Fibroblast of skin of left biceps (primary cell): ENCODE measurements at places on chromosomes 16 and 17.

GRCh38 chr17:81000631-81001357 is 9.2 kb downstream of the CHMP6 start:
- DNase-seq: no peak

- DNase-seq: no peak
Observed at GRCh38 chr16:6835941-6836340, 496.7 kb upstream of the RBFOX1 start.

GRCh38 chr16:11101695-11102522 is 154.1 kb downstream of the SOCS1 start:
- no peak for DNase-seq

DNA sequence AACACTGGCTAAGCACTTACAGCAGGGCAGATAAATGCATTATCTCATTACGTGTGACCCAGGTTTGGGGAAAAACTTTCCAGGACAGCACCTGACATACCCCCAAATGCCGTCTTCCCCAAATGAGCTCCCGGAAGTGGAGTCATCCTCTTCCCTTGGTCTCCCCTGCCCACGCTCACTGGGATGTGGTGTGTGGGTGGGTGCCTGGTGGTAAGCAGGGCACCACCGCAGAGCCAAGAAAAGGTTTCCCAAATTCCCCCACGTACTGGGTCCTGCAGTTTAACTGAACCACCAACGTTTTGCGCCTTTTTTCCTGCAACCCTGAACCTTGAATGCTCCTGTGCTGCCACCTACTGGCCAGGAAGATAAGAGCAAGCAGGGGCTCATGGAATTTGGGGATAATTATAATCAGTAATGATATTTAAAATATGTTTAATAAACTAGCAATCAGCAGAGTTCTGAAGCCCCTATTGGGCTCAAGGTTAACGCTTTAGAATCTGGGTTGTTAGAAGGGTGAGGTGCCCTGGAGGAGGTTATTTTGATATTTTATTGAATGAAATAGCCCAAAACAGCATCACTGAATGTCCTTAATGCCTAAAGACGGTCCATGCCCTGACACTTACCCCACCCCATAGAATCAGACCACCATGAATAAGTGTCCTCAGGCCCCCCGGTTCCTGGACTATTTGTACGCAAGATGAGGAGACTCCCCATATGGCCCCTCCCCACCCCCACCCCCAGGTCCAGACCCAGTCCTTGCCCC is 8.0 kb downstream of the SPPL2C start:
- DNase-seq: no peak

DNA sequence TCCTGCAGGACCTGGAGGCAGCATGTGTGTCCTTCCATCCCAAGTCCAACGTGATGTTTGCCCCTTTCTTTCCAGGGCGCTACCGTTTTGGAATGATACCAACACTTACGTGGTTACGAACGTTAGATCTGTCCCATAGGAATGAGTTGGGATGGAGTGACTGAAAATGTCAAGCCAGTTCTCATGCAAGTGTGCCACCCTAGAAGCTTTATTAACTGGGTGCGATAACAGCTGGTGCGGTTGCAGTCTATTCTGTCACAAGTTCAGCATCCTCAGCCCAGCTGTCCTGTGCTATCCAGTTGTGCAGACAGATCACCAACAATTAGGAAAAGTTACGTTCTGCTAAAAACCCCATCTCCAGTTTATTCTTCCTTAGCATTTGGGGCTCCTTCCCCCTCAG is 52.5 kb downstream of the BANP start:
- no peak for DNase-seq

DNA sequence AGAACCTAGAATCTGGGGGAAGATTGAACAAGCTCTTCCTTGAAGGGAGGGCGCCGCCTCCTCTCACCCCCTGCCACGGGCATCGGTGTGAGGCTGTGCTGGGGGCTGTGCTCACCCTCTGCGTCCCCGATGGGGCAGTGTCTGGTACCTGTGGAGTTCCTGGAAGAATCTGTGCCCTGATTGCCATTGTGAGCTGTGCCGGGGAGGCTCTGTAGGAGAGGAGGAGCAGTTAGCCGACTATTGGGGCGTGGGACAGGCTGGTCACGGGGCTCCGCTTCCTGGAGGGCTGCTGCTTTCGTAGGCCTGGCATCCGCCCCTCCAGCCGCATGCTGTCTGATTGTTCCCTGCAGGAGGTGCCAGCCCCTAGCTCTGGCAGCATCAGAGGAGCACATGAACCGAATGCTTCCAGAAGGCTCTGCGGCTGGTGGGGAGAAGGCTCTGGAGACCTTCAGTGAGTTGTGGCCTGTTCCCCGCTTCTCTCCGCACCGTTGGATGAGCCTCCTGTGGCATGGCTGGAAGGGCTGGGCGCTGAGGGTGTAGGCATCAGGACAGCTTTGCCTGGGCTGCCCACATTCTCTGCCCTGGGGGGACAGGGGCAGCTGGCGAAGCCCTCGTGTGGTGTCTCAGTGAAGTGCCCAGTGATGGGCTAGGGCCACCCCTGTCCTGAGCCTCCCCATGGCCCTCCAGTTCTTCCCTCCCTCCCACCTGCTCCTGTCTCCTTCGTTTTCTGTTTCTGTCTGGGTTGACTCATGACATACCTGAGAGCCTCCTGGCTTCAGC is 86.9 kb downstream of the SEC14L1 start:
- DNase-seq: no peak

GRCh38 chr17:77611791-77612502 is 346.6 kb upstream of the TNRC6C start:
- no peak for DNase-seq
